ENCODE measurements at places on chromosomes 4 and X. TPM values are rescaled to one million over a fixed set of nuclear protein-coding genes. Genes with fewer than 3 reads are reported as not detected.

The C4orf51 gene
- total RNA-seq, result not detected

The COL4A6 gene
- total RNA-seq, result not detected

The LONRF3 gene
- total RNA-seq, result 0.46 TPM

The SRPX2 gene
- total RNA-seq, result not detected

The DGAT2L6 gene
- total RNA-seq, result not detected

The UBA1 gene
- total RNA-seq, result 242 TPM

The CXCL3 gene
- total RNA-seq, result 0.14 TPM

The RTL9 gene
- not detected for total RNA-seq

The ENPEP gene
- total RNA-seq, result not detected

GRCh38 chr4:38371391-38371851 is 292.6 kb upstream of the KLF3 start:
- no peak for DNase-seq

GRCh38 chr4:32136081-32136787 is 1416.1 kb downstream of the PCDH7 start:
- DNase-seq, result no peak

DNA sequence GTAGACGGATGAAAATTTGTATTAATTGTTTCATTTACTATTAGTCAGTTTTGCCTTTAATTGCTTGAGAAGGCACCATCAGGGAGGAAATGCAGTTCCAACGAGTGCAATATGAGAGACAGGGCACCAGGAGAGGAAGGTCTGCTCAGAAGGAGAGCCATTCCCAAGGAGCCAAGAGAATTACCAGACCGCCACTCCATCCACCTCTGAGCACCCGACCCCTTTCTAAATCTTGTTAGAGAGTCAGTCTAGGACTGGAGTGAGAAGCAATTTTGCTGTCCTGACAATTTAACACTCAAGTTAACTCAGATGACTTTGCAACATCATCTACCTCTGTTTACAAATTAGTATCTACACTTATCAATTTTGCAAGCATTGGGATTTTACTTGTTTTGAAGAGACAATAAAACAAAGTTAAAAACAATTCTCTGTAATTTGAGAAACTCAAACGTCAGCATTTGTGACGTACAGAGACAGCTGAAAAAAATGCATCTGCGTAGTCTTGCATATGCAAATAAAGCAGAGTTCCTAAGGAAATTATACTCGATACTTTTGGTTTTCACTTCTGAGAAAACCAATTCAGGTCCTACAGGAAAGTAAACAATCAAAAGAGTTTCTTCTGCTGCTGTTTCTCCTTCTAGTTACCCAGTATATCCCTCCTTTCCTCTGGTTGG is 1704.7 kb upstream of the TENM3 start:
- DNase-seq, result no peak

DNA sequence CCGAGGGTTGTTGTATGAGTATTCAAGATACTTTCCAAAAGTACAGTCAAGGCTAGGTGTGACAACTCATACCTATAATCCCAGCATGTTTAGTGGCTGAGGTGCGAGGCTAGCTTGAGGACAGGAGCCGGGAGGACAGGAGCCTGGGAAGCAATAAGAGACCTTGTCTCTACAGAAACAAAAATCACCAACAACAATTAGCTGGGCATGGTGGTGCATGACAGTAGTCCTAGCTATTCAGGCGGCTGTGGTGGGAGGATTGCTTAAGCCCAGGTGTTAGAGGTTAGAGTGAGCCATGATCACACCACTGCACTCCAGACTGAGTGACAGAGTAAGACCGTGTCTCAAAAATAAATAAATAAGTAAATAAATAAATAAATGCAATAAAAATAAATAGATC is 91.6 kb downstream of the TLL1 start:
- DNase-seq, result no peak

GRCh38 chr4:133186210-133186609 is 37.1 kb downstream of the PCDH10 start:
- no peak for DNase-seq

DNA sequence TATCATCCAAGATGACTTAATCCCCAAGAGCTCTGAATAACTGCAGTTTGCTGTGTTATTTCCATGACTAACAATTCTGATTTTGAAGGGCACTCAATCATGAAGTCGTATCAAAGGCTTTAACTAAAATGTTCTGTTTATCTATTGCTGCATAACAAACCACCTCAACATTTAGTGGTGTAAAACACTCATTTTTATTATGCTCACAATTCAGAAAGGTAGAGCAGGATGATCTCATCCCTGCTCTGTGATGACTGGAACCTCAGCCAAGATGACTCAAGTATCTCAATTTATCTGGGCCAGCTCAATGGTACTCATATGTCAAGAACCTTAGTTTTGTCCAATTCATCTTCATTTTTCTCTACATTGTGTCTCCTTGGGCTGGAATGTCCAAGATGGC is 451.1 kb downstream of the PPARGC1A start:
- no peak for DNase-seq

DNA sequence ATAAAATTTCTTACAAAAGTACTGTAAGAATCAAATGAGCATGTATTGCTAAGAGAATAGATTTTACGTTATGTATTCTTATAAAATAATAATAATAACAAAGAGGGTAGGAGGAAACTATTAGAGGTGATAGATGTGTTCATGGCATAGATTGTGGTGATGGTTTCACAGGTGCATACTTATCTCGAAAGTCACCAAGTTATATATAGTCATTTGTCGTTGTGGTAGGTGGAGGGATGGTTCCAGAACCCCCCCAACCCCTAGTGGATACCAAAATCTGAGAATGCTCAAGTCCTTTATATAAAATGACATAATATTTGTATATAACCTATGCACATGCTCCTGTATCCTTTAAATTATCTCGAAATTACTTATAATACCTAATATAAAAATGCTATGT is 36.7 kb upstream of the H2AZ1 start:
- DNase-seq, result no peak

- peak; percentile 29 for DNase-seq
These were observed 91.4 kb downstream of the GABRB1 start for GRCh38 chr4:47122592-47123291.

- no peak for DNase-seq
These were observed 213.6 kb downstream of the FBXO8 start for GRCh38 chr4:174069848-174070330.

DNA sequence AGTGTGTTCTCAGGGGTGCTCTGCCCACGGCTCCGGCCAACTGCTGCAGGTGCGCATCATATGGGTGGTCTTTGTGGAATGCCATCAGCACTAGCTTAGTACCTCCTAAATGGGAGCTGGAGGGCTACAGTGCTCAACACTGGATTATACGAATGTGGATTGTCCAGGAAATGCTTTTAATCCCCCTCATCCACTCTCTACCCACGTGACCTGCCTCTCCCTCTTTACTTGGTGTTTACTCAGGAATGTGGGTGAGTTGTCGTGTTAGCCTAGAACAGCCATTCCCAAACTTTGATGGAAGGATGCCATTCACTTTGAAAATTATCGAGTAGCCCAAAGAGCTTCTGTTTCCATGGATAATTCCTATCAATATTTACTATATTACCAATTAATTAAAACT is 150.8 kb downstream of the PTTG2 start:
- DNase-seq, result no peak

DNA sequence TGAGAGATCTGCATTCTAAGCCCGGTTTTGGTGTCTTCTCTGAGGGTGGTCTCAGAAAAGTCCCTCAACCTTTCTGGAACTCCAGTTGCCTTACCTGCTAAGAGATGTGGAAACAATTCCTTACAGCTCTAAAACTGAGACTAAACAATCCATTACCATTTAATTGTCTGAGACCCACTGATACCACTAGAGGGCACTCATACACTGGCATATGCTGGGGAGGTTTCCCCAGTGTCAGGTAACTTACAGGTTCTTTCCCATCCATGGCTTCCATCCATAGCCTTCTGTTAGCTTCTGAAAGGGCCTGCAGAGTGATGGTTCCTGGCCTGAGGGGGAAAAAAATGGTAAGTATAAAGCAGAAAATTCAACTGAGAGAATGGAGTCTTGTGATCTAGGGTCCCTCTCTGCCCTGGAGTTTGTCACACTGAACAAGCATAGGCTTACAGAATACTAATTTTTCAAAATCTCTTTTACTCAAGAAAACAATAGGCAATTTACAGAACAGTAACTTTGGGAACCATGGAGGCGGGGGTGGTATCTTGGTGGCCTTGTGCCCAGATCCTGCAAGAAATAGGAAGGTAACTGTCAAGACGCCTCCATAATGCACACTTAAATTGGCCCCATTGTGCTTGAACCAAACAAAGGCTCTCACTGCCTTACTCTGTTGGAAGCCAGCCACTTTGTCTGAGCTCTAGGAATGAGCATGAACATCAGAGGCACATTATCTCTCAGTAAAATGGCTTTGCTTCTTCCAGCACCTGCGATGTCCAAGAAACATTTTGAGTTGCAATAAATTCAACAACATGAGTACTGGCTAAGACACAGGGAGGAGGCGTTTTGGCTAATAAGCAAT is 236.1 kb downstream of the OPHN1 start:
- peak; percentile 7 for DNase-seq

DNA sequence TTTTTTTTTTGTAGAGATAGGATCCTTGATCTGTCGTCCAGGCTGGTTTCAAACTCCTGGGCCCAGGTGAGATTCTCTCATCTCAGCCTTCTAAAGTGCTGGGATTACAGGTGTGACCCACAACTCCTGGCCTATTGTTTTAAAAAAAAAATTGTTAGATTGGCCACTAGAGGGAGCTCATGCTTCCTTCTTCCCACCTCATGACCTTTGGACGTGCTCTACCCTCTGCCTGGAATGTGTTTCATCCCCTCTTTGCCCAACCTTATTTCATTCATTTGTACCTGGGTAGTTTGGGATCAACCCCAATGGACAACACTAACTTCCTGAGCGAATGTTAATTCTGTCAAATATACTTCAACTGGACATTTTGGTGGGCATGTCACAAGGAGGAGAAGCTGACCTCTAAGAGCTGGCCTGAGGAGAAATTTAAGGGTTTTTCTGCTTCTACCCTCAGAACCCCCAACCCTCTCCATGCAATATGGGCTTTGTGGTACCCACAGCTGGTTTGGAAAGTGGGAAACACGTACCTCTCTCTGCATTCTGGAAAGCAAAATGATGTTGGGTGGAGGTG is 6.4 kb downstream of the PPEF2 start:
- no peak for DNase-seq

DNA sequence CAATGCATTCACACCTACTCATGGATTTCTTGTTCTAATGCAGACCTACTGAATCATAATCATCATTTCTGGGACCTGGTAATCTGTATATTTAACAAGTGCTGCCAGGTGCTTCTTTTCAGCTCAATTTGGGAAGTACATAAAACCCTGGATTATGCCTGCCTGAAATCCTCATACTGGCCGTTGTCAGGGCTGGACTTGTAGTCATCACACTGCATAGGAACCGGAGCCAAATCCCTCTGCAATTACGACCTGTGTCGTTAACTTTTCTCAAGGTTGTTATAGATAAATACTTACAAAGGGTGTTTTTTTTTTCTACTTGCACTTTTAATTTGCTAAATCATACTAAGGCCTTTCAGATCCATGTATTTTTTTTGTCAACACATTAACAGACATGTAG is 294.9 kb upstream of the PRPS2 start:
- no peak for DNase-seq

DNA sequence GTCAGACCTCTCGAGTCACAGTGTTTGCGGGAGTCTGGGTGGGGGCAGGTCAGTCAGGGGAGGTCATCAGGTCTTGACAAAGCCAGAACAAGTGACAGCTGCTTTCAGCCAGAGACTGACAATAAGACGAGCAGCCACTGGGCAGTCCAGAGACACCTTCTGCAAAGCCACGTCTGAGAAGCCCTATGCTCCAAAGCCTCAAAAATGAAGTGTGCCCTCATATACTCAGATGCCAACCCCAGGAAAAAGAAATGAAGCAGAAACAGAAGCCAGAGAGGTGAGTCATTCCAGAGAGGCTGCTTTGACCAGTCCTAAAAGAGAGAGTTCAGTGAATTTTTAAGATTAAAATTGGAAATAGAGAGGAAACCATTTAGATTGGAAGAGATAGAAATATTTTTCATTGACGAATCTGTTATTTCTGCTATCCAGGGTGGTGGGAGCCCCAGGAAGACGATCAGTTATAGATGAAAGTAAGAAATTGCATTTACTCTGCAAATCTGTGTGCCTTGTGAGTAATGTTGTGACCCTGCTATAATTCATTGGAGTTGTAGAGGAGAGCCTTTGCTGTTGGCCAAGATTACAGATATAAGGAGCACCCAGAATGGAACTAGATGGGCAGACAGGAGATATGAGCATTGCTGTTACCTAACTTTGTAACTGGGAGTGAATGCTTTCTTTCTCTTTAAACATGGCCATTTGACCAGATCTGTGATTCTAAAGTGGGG is 77.9 kb downstream of the LRRC66 start:
- DNase-seq, result no peak

- DNase-seq, result no peak
These were observed 65.4 kb upstream of the NKX1-1 start for GRCh38 chr4:1471443-1472147.

DNA sequence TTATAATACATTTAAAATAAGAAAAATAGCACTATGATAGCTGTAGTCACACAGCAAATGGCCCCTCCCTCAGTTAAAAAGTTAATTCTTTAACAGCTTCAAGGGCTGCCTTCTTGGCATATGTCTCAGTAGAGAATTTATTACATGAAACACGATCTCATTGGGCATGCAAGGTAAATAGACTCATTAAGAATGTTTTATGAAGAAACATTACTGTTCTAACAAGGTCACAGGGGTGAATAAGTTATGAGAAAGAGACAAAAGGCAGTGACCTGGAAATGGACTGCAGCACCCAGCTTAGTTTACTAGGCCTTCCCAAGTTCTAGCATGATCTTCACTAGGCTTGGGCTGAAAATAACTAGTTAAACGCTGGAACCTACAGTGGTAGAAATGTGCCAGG is 277.7 kb downstream of the NR3C2 start:
- no peak for DNase-seq

GRCh38 chr4:156614536-156614935 is 357.1 kb downstream of the PDGFC start:
- DNase-seq, result no peak

DNA sequence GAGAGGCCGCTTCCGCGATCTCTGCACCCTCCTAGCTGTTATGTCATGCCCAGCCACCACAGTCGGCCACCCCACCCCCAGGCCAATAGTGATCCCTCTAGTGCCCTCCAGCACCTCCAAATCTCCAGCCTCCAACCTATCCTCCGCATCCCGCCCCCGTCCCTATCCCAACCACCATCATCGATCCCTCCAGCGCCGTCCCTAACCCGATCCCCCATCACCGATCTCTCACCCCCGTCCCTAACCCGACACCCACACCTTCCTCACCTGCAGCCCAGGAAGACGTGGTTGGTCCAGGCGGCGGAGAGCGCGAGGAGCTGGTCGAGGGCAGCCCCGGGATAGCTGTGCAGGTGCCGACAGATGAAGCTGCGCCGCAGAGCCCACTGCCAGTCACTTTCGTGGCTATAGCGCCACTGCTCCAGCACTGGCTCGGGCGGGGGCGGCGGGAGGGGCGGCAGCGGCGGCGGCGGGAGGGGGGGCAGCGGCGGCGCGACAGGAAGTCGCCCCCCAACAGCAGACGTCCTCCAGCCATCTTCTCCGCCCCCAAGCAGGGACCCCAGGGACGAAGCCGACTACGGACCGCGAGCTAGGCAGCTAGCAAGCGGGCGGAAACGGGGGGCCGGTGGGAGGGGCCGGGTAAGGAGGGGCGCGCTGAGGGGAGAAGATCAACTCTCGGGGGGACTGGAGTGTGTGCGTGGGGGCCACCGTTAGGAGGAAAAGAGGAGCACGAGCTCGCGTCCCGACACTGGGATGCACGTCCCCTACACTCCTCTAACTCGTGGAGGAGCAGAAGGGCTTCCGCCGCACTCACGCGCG is 552 bp downstream of the NKRF start:
- peak; percentile 23 for DNase-seq
